ENCODE measurements at places on chromosomes 1 and 21.

DNA sequence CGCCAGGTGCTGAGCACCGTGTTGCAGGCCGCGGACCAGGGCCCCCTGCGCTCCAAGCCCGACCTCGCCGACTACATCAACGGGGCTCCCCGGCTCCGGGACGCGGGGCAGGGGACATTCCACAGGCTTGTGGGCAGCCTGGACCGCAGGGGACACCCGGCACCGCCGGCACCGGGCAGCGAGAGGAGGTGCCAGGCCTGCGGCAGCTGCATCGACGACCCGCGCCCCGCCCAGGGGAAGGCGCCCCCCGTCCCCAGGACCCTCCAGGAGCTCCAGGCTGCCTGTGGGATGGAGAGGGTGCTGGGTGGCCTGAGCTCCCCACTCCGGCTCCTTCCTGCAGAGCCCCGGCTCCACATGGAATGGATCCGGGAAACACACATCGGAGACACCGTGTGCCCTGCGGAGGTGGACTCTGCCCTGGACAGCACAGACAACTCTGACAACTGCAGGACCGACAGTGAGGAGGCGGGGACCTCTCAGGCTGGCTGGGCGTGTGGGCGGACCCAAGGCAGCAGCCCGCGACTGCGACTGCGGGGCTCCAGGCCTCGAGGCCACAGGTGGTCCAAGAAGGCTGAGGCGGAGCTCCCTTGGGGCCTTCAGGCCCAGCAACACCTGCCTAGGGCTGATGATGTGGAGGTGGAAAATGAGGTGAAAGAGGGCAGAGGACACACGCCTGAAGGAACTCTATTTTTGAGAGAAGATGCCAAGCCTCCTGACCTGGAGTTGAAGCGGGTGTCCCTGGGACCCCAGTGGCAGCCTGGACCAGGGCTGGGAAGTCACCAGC is 22.8 kb downstream of the KIAA1614 start:
- no peak for DNase-seq

- no peak for DNase-seq
Measured at GRCh38 chr1:117655220-117655577, 49.4 kb downstream of the TENT5C start.

DNA sequence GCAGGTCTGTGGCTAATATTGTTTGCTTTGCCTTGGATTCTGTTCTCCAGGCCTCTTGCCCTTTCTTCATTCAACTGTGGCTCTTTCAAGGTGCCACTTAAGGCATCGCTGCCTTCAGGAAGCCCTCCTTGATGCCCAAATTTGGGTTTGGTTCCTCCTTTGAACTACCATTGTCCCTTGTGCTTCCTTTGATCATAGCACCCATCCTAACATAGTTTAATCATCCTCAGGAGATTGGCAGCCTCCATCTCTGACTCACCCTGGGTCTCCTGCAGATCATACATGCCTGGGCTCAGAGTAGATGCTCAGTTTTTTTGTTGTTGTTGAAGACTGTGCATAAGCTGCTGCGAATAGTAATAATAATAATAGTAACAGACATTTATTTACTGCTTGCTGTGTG is 54.4 kb upstream of the ACOT11 start:
- DNase-seq: no peak

DNA sequence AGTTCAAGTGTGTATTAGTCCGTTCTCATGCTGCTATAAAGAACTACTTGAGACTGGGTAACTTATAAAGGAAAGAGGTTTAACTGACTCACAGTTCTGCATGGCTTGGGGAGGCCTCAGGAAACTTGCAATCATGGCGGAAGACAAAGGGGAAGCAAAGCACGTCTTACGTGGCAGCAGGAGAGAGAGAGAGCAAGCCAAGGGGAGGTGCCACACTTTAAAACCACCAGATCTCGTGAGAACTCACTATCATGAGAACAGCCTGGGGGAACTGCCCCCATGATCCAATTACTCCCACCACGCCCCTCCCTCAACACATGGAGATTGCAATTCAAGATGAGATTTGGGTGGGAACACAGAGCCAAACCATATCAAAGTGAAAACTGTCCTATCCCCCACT is 4.1 kb upstream of the MIS18A start:
- no peak for DNase-seq

DNA sequence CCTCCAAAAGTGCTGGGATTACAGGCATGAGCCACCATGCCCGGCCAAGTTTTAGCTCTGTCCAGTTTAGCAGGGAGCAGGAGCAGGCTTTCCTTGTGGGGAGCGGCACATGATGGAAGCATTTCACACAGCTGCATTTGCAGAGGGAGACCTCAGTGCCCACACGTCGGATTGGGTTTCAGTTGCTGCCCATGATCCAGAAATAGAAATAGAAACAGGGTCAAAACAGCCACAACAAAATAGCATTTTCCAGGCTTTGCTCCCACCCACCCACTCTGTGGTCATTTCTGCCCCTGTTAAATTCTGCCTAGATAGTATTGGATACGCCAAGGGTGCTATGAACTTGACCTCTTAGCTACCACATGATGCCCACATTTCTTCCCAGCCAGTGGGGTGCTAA is 128.4 kb downstream of the CNIH3 start:
- DNase-seq: no peak

GRCh38 chr1:193187114-193187513 is 701 bp upstream of the B3GALT2 start:
- no peak for DNase-seq

GRCh38 chr1:187877220-187877619 is 1048.5 kb downstream of the PLA2G4A start:
- no peak for DNase-seq

DNA sequence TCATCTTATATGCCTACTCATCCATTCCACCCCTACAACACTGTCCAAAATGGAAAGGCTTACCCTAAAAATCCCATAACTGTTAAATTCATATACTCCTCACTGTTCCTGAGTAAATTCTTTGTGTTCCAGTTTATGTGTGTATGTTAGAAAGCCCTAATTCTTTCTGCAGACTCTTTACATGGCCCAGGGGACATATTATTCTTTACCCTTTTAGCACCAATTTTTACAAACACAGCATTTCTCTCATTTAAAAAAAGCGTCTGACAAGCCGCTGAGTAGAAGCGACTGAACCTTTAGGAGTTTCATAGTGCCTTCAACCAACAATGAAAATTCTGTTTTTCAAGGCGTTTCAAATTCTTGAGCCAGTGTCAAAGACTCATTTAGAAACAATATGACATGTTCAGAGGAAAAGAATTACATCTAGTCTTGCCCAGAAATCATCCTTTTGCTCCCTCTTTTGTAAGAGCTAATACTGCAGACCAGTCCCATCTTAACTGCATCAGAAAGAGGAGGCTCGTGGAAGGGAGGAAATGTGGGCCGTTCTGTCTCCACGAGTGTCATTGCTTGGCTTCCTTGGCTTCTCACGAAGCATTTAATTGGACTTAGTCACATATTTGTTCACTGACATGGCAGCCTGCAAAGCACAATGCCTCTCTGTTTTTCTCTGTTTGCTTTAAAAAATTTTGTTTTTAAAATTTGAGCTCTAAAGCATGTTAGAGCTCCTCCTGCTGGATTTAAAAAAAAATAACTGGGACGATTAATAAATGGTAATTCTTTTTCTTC is 21.3 kb upstream of the C1orf105 start:
- no peak for DNase-seq
